A172 (cell line): ENCODE measurements at places on chromosomes 3 and 15. TPM values are rescaled to one million over a fixed set of nuclear protein-coding genes. Genes with fewer than 3 reads are reported as not detected.
A peak's percentile ranks its signal among the peaks of the same experiment; 100 is the strongest.

Gene FETUB
- total RNA-seq: 0.45 TPM in 1 of 2 replicates, not detected in the other

Gene MESP1
- total RNA-seq: 0.89 and 1.5 TPM in 2 replicates

Gene CHRNA5
- total RNA-seq: 20.3 and 22.8 TPM in 2 replicates

Gene FAM227B
- total RNA-seq: 5.9 and 8.6 TPM in 2 replicates

Gene ARGFX
- total RNA-seq: not detected in 2 replicates

Gene CRYGS
- total RNA-seq: 0.24 and 0.31 TPM in 2 replicates

Gene ARHGAP31
- total RNA-seq: 3.1 and 4.7 TPM in 2 replicates

DNA sequence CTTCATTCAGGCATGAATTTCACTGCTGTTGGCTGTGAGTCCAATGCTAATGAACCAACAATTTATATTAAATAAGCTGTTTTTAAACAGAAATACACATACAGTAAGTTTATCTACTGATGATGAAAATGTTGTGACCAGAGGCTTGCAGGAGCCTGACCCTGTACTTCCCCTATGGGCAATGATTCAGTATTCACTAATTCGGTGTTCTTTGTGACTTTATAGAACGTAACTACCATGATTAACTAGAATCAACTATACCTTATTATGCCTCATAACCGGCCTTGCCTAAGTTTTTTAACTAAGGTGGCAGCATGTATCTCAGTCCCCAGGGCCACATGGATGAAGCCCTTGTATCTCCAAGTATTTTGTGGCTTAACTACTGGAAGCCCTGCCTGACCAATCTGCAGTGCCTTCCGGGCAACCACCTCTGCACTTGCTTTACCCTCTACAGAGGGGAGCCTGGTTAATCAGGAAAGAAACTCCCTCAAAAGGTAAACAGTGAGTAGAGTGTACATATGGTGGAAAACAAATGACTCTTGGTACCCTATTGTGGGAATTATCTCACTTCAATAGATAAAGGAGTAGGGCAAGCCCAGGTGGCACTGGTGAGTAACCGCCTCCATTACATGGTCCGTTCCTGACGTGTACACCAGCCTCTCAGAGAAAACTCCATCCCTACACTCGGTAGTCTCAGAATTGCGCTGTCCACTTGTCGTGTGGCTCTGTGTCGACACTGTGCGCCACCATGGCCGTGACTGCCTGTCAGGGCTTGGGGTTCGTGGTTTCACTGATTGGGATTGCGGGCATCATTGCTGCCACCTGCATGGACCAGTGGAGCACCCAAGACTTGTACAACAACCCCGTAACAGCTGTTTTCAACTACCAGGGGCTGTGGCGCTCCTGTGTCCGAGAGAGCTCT lies 11.6 kb upstream of the CLDN18 start:
- no peak for DNase-seq

- no peak for DNase-seq
Observed at GRCh38 chr15:29222129-29222853, 47.3 kb downstream of the NSMCE3 start.

DNA sequence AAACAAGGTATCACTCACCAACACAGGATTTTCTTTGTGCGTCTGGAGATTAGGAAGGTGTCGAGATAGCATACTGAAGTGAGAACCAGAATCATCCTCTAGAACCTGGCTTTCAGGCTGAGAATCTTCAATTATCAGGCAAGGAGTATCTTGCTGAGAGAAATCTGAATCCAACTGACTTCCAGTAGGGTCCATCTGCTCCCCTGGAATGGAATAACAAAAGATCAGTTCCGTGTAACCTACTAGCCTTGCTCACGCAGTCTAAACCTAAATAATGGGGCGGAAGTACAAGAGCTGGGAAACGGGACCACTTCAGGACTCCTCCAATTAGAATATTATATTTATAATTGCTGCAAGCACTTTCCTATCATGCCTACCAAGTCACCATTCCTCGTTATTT lies 690 bp downstream of the TP53BP1 start:
- DNase-seq: no peak

- DNase-seq: peak; percentile 87
Observed at GRCh38 chr3:124429129-124429815, 301.0 kb upstream of the UMPS start.

- DNase-seq: peak; percentile 83
Observed at GRCh38 chr3:148006508-148006907, 597.3 kb downstream of the ZIC1 start.

DNA sequence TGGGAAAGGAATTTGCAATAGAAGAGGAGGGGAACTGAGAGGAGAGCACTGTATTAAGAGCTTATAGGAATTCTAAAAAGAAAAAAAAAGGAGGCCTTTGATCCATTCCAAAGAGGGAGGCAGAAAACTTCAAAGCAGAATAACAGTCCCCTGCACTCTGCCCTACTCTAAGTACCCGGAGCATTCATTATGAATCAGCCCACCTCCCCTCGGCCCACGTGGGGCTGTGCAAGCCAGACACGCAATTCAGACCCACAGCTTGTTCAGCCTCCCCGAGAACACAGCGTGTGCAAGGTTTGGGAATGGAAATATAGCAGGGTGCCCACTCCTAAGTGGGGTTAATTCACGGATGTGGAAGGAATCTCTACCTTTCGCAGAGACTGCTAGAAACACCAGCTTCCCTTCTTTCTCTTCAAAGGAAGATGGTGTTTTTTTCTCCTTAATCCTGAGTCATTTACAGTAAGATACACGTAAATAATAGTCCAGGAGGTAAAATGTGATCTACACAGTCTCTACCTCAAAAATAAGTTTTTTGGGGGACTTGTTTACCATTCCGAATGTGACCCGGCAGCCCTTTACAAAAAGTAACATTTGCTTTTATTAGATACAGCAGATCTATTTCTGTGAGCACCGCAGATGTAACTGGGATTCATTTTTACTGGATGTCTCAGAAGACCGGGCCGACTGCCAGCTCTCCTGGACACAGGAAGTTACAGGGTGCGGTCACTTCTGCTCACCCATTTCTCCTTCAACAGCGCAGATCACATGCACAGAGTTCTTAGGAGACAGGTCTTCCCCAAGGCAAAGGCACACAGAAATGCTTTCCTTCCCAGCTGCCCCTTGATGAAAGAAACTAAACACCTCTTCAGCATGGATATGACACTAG lies 768.5 kb upstream of the CFAP20DC start:
- peak; percentile 98 for DNase-seq

DNA sequence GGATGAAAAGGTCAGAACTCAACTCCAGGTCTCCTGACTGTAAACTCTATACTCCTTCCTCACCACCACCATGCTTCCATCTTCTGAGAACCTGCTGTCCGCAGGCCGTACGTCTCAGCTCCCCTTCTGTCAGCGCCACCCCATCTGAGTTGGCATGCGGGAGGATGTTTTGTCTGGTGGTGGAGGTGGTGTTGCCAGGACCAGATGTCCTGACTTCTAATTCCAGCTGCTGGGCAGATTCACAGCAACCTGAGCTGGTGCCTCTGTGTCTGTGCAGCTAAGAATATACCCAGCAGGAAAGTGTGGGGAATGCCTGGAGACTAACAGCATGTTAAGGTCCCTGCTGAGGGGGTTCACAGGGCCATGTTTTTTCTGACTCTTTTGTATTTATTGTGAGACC lies 23.2 kb downstream of the PLA1A start:
- DNase-seq: no peak

GRCh38 chr15:45391746-45392583 lies 13.6 kb upstream of the GATM start:
- DNase-seq: no peak

- DNase-seq: no peak
Observed at GRCh38 chr3:108131475-108132134, 40.8 kb upstream of the CD47 start.

GRCh38 chr15:94395640-94396039 lies 164.3 kb downstream of the MCTP2 start:
- no peak for DNase-seq

DNA sequence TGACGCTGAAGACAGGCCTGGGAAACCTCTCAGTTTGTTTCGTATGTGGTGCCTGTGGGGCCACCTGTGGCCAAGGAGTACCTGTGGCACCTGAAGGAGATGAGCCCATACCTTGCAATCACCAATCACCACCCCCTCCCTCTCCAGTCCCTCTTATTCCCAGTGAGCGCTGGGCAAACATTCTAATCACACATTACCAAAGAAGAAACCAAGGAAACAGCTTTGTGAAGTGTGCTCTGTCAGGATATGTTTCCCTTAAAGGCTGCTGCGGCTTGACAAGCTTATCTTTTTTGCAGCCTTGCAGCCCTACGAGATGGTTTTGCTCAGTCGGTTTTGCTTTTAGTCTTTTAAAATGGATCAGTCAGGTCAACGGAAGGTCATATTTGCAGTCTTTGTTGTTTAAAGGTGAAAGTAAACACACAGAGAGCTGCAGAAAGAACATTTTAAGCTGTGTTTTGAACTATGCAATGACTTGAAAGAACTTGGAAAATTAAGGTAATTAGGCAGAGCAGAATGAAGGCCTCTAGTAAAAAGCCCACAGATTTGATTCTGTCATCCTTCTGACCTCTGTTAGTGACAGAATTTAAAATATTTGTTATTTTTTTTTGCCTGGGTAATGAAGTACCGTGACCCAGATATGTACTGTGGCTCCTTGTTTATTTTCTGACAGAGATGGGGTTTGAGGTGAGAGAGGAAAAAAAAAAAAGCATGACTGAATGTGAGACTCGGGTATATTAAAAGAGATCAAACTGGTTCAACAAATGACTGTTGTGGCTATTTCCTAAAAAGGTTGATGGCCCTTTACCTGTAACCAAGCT lies 461.4 kb downstream of the NSUN3 start:
- no peak for DNase-seq

GRCh38 chr3:17840651-17841050 lies 98.2 kb upstream of the TBC1D5 start:
- no peak for DNase-seq

DNA sequence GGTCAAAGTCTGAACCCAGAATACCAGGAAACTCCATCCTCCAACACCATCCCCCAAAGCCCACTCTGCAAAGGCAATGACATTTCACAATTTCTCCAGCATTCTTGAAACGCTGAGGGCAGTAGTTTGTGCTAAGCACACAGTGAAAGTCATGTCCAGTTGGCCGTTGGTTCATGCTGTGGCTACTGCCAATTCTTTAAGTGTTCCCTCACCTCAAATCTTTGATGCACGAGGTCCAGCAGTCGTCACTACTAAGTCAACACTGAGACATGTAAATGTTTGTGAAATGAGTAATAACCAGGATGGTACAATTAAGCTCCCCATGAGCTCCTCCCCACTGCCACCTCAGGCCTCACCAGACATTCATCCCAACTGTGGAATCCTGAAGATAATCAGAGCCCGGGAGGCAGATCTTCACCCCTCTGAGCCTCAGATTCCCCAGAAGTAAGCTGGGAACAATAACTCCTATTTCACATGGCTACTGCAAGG lies 7.0 kb downstream of the SUCLG2 start:
- DNase-seq: peak; percentile 98

GRCh38 chr3:189171707-189172106 lies at the start of gene TPRG1:
Gene TPRG1, plus strand, starts transcription at chr3:189171971. Its CDS starts 35,414 bp downstream, at chr3:189207385.
- no peak for DNase-seq

DNA sequence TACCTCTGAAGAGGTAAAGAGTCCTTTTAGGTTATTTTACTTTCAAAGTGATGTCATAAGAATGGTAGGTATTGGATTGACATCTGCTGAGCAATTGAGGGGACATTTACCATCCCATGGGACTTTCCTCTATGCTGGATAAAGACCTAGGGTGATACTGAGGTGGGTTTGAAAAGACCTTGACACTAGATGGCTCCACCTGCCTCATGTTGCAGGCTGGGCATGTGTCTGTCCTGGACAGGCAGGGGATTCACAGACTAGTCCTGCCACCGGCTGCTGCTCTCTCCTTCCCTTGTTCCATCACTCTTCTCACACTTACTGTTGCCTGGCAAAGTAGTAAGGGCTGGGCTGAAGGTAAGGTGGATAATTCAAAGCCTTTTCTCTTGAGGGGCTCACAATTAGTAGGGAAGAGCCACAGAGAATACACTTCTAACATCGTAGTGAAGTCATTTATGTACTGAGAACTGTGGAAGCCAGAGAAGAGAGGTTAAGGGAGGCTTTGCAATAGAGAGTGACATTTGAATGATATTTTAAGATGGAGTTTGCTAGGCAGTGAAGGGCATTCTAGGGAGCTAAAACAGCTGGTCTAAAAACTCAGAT lies 27.7 kb downstream of the TRAK1 start:
- DNase-seq: peak; percentile 47

- no peak for DNase-seq
Observed at GRCh38 chr3:63090656-63091055, 187.5 kb upstream of the SYNPR start.

DNA sequence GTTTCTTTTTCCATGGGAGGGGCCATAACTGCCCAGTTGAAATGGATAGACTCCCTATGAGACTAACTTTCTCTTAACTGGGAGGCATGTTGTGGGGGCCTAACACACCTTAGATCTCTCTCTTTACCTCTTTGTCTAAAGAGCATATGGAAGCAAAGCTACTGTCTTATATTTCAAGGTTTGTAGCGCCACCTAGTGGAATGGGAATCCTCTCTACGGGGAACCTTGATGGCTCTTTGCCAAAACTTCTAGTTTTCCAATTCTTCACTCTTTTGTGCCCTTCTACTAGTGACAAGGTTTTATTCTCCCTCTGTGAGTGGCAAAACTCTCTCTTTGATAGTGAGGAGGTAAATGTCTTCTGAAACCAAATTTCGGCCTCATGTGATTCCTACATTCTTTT lies 1030.4 kb upstream of the CADM2 start:
- peak; percentile 34 for DNase-seq

DNA sequence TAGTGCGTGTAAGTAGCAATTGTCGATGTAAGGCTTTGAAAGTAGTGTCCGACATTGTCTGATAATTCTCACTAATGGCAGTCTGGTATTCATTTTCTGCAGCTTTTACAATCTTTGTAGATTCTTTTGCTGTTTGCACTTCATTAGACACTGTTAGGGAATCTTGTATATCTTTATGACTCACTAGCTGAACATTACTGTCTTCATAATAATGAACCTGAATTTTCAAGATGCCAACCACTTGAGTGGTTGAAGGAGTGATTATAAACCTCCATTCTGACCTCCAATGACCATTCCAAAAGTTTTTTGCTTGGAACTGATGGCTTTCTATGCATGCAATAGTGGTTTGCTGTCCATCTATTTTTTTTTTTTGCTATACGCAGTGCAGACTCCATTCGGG lies 76.4 kb upstream of the MFGE8 start:
- DNase-seq: peak; percentile 63

- DNase-seq: peak; percentile 82
Observed at GRCh38 chr3:109643590-109643989, 306.2 kb upstream of the DPPA4 start.

- no peak for DNase-seq
Observed at GRCh38 chr3:180825964-180826363, 86.5 kb upstream of the FXR1 start.

GRCh38 chr3:41318520-41318919 lies 119.2 kb downstream of the CTNNB1 start:
- DNase-seq: peak; percentile 31
